Mesenchymal stem cell (in vitro differentiated cells and primary cell): ENCODE measurements at places on chromosomes 12 and 14.

GRCh38 chr14:69573831-69574262, 824 bp downstream of the CCDC177 start:
- no peak for DNase-seq

- DNase-seq: no peak
Observed at GRCh38 chr12:67649261-67649569, 670 bp downstream of the DYRK2 start.

GRCh38 chr12:123906711-123907420, 65.8 kb downstream of the CCDC92 start:
- no peak for DNase-seq

- DNase-seq: no peak
Observed at GRCh38 chr12:19704966-19705365, 265.7 kb downstream of the AEBP2 start.

GRCh38 chr12:46487567-46488131, 115.1 kb upstream of the SLC38A2 start:
- no peak for DNase-seq

GRCh38 chr12:120110550-120111501, 5.7 kb downstream of the RAB35 start:
- DNase-seq: no peak

GRCh38 chr12:102918840-102919239, 1.8 kb upstream of the PAH start:
- DNase-seq: no peak

DNA sequence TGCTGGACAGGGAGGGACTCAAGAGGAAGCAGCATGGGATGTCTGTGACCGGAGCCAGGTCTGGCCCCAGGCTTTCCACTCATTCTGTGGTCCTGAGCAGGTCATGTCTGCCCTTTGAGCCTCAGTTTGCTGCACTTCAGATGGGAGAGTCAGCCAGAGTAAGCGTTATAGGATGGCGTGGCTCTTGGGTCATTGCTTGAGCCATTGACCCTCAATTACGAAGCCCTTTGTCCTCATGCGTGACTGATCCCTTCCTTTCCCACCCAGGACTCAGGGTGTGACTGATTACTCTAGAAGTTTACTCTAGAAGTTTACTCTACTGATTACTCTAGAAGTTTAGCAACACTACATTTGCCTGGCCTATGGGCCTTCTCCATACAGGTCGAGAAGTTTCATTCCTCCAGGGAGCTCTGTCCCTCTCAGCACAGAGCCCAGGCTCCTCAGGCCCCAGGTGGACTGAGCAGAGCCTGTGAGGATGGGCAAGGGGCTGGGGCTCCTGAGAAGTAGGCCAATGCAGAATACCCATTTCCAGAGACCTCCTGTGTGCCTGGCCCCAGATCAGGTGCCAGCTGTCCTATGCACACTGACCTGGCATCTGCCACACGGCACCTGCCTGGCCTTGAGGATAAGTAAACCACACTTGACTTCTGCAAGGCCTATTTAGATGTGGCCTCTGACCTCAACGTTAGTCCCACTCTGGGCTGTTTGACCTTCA, 7.6 kb upstream of the IFI27 start:
- DNase-seq: no peak

GRCh38 chr12:132229193-132229760, 85.0 kb downstream of the NOC4L start:
- no peak for DNase-seq

DNA sequence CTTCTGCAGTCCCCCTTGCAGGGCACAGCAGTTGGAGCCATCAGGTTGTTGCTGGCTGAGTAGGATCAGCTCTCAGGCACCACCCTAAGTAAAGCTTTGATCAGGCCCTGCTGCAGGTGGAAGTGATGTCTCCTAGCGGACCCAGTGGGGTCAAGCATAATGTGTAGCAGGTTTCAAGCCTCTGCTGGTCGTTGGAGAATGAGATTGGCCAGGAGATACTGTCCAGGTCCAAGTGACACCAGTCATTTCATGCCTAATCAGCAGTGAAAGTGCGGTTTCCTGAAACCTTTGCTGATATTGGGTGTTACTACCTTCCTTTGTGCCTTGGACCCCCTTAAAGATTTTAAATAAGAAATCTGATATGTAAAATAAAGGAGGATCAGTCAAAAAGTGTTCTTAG, 72.6 kb downstream of the SUSD6 start:
- DNase-seq: no peak

DNA sequence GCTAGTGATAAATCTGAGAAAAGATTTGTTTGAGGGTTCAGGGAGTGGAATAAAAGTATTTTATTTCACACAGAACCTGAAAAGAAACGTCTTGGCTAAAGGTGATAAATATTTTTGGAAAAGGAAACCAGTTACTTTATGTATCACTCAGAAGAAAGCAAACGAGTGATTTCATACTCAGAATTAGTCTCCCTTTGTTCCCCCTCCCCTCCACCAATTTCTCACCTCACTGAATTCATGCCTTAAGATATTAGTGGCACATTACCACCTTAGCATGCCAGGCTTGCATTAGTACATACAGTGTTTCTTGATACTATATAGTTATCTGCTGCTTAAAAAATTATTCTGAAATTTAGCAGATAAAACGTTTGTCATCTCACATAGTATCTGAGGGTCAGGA, 28.2 kb downstream of the G2E3 start:
- DNase-seq: no peak

GRCh38 chr14:103687712-103688111, 27.5 kb downstream of the XRCC3 start:
- no peak for DNase-seq

- DNase-seq: no peak
Observed at GRCh38 chr12:29944269-29945000, 160.7 kb upstream of the TMTC1 start.

GRCh38 chr14:75221797-75222196, 45.4 kb upstream of the TMED10 start:
- no peak for DNase-seq

DNA sequence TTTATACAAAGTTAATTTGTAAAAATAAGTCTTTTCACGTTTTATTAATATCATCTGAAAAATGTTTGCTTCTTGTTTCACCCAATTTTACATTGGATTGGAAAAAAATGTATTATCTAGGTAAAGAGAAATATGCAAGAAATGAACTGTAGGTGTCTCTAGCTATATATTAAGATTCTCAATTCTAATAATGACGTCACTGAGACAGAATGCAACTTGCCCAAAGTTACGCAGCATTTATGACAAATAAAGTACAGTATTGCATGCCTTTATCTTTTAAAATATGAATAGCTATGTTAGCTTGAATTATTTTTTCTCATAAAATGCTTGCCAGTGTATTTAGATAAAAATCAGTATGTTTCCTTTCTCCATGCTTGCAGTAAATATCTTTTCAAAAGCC, 728.8 kb downstream of the RERGL start:
- DNase-seq: no peak

GRCh38 chr14:37709419-37710195, 114.2 kb downstream of the TTC6 start:
- peak; percentile 41 for DNase-seq

- DNase-seq: no peak
Observed at GRCh38 chr12:252636-253035, 10.0 kb downstream of the SLC6A13 start.

- no peak for DNase-seq
Observed at GRCh38 chr12:40829738-40830144, 137.5 kb downstream of the CNTN1 start.

DNA sequence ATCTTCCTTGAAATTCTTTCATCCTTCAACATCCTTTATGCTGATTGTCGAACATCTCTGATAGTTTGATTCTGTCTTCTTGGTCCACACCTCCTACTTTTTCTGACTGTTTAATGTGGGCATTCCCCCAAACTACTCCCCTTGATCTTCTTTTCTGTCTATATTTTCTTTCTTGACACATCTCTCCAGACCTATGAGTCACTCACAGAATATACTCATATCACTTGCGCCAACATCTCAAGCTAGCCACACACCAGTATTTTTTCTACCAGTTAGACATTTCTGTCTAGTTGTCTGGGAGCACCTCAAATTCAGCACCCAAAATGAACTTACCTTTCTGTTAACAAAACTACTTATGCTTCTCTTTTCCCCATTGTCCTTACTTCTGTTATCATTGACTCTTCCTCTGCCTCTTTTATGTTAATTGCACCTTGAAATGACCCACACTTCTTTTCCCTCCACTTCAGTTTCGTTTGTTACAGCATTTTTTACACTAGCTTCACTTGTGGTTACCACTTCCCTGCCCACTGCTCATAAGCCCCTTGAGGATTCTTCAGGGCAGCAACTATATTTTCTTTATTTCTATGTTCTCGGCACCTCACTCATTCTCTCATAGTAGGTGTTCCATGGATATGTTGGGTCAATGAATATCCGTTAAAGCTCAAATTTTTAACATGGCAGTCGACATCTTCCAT, 33.5 kb downstream of the TSHR start:
- DNase-seq: no peak

DNA sequence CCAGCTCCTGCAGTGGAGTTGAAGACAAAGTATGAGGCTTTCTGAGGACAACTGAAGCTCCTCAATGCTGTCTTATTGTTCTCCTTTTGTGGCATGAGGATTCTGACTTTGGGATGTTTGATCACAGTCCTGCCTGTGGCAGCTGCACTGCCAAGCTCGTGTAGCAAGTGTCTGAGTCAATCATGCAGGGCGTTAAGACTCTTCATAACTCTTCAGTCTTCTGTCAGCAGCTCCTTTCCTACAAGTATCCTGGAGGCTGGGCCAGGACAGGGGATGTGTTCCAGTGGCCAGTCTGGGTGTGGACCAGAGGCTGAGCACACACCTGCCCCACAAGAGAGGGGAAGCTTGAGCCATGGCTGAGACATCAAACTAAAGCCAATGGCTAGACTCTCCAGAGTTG, 94.3 kb downstream of the PELI2 start:
- DNase-seq: no peak

DNA sequence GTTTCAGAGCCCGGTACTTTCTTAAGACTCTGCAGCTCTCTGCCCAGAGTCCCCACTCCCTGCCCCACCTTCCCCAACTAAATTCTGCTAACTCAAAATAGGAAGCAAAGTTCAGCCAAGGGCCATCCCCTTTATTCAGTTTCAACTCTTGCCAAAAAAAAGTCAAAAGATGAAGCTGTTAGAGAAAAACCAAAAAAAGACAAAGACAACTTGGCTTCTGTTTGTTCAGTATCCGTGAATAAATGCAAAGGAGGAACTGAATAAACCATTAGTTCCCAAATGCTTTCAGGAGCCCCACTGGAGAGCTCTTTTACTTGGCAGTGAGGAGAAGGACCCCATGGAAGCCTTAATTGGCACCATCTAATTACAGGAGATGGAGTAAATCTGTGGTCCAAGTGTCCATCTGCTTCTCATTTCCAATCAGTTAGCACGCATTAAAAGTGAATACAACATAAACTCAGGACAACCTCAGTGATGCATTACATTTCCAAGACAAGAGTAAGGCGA, 155.4 kb upstream of the GZMB start:
- no peak for DNase-seq
